ENCODE measurements at places on chromosomes 5 and 9. TPM values are rescaled to one million over a fixed set of nuclear protein-coding genes. Genes with fewer than 3 reads are reported as not detected.

Gene STOM
- total RNA-seq = 118 TPM

Gene PPP3R2
- not detected for total RNA-seq

Gene IL9
- not detected for total RNA-seq

Gene COL15A1
- total RNA-seq = 5.8 TPM

Gene KCNV2
- not detected for total RNA-seq

- DNase-seq = no peak
These were observed 100.7 kb upstream of the MVB12B start for GRCh38 chr9:126225611-126226609.

- no peak for DNase-seq
These were observed 129.0 kb upstream of the ADAMTS16 start for GRCh38 chr5:5011151-5011550.

- DNase-seq = no peak
These were observed 31.7 kb downstream of the RAD23B start for GRCh38 chr9:107314763-107315162.

GRCh38 chr5:131998431-131999040 lies 12.9 kb downstream of the ACSL6 start:
- DNase-seq = no peak

- no peak for DNase-seq
These were observed 10.0 kb downstream of the TRAF1 start for GRCh38 chr9:120916588-120916987.

GRCh38 chr9:117696154-117696553 lies 8.0 kb upstream of the TLR4 start:
- no peak for DNase-seq

DNA sequence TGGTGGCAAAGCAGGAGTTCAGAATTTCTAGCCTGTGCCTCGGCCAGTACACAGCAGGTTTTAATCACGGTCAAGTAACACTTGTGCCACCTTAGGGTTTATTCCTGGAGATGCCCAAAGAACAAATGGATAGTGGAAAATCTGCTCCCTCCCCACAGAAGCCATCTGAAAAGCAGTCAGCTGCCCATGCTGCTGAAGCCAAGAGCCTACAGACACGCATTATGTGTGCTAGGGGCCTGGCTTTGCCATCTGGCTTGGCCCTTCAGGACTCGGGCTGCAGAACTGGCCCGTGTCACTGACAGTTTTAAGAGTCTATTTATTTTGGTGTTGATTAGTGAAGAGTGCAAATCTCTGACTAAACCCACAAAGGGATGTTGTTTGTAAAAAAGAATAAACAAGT lies 11.1 kb downstream of the ARSB start:
- DNase-seq = no peak

Data from glomerular endothelial cell (primary cell).